ENCODE measurements at places on chromosomes 6 and 20.

DNA sequence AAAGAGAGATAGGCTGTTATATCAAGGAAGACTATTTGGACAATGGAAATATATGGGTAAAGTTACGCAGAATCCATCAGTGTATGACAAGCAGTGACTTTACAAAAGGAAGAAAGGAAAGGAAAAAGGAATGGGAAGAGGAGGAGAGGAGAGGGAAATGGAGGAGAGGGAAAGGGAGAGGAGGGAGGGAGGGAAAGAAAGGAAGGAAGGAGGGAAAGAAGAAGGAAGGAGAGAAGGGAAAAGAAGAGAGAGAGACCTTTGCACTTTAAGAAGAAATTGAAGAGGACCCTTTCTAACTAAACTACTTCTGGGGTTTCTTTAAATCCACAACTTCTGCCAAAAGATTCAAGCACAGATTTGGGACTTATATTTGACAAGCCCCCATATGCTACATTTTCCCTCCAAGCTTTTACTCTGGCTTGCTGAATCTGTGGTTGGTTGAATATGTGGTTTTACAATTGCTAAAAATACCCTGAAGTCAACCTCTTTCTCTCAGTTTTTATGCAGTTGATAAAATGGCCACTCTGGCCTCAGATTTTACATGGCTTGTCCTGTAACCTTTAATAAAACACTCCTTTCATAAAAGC, 120.8 kb upstream of the RAB32 start:
- no peak for DNase-seq

DNA sequence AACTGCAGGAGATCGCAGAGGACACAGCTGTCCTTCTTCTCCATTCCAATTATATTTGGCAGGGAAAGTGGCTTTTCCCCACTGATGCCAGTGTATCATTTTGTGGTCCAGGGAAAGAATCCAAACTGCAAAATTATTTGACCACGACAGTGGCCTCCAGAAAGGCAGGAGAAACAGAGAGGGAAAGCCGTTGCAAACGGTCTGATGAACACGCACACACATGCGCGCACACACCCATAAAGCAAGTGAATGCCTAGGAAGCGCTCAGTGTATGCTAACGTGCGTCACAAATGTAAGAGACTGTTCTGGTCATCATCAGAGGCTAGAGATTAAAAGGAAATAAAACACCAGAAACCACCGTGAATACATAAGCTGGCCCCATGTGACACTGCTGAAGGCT, 54.0 kb downstream of the NPEPL1 start:
- no peak for DNase-seq

DNA sequence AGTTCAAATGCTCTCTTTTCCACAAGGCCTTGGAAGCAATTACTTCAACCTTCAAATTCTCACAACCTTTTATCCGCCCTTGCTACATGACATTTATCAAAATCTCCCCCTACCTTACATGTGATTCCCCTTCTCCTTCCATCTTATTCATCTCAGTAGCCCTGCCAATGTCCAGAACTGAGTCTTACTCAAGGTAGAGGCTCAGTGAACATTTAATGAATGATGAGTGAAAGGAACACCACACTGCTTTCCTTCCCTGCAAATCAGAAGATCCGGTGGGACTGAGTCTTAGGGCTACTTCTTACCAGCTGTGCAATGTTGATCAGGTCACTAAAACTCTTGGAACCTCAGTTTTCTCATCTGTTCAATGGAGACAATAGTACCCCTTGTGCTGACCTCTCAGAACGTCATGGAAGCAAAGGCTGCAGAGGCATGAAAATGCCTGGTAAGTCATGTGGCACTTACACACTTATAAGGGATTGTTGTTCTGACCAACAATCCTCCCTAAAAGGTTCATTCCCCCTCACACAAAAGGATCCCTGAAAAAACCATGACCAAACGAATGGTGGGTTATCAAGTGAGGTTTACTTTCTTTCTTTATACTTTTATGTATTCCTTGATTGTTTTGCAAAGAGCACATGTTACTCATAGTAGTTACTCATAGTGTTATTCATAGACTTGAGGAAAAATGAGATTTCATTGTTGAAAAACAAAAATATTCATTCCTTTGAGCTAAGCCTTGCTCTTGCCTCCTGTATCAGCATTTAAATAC, 6.5 kb downstream of the MDGA1 start:
- DNase-seq: no peak

- no peak for DNase-seq
These were observed 46.0 kb upstream of the DACT2 start for GRCh38 chr6:168365422-168366165.

GRCh38 chr6:87929843-87930288, 117.8 kb upstream of the SPACA1 start:
- DNase-seq: peak; percentile 68

All from NCI-H146 (cell line).